ENCODE measurements at places on chromosomes 6 and 20. TPM values are rescaled to one million over a fixed set of nuclear protein-coding genes. Genes with fewer than 3 reads are reported as not detected.

The DUSP15 gene
- total RNA-seq: not detected

The ECT2L gene
- total RNA-seq: not detected

The BHLHE23 gene
- not detected for total RNA-seq

The SRC gene
- 9.7 TPM for total RNA-seq

The BIRC7 gene
- not detected for total RNA-seq

Measured in epithelial cell of umbilical artery (primary cell).